ENCODE measurements at places on chromosomes 7 and 10.

DNA sequence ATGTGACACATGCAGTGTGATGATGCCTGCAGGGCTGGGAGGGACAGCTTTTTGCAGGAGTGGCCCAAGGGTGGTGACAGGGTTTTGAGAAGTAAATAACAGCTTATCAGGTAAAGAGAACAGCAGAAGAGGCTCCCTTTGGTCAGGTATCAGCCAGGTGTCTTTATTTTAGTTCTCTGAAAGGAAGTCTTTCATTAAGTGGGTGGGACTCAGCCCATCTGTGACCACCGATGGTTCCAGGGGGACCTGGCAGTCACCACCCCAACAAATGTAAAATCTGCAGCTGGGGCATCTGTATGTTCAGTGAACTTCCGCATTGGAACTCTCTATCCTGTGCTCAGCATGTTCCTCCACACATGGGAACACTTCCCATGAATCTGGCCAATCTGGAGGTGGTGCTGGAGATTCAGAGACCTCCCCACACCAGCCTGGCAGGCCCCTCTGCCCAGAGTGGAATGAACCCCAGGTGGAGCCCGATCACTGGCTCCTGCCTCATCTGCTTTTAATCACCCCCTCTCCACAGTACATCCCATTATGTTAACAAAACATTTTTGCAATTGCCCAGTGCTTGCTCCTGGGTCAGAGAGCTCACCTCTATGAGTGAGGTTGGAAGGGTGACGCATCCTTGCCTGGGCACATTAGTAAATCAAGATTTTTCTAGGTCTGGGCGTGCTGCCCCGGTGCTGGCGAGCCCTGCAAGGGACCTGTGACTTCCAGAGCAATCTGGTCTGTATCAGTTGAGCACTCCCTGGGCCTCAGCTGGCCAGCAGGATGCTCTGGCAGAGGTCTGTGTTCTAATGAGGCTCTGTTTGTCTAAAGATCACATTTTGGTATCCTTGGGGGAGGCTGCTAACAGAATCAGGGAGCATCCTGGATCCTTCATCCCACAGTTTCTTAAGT lies 140.4 kb upstream of the GDF10 start:
- no peak for DNase-seq

- DNase-seq, result no peak
Observed at GRCh38 chr7:82704121-82704520, 260.5 kb upstream of the CACNA2D1 start.

DNA sequence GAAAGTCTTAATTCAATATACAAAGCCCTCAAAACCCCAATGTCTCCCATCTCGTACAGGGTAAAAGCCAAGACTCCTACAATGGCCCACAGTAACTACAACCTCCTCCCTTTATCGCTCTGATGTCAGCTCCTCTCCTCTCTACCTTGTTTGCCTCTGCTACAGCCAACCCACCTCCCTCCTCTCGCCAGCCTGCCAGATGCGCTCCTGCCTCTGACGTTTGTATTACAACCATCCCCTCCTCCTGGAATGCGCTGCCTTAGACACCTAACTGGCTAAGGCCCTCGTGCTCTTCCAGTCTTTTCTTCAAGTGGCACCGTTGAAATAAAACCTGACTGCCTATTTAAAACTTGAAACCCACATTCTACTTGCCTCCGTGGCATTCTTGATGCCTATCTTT lies 115.3 kb upstream of the MYO3A start:
- no peak for DNase-seq

DNA sequence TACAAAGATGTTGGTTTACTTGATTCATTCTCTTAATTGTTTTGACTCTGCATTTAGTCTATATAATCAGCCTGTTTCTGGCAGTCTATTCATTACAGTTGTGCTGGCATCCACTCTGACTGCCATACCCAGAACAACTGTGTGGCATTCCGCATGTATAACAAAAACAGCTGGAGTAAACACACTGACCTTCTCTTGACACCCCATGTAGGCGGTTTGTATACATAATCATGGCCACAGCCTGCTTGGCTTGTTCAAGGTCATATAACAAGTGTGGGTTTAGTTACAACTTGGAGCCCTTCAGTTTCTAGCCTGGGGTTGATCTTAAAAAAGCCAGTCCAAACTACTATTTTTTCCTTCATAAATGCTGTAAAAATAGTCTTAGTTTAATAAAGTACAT lies 70.9 kb downstream of the MBL2 start:
- no peak for DNase-seq

DNA sequence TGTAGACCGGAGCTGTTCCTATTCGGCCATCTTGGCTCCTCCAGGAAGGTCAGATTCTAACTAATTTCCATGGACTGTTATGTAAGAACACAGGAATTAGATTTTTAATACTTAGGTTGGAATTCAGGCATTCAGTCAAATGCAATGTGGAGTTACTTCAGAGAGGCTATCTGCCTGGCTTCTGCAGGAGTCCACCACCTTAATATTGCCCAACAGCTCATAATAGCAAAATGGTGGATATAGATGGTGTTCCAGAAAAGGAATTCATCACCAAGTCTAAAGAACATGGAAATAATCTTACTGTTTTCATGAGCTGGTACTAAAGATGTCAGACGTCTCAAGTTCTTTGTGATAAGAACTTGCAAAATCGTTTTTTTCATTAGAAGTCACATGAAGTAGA lies 39.5 kb downstream of the CRHR2 start:
- DNase-seq, result no peak

- no peak for DNase-seq
Observed at GRCh38 chr10:102375867-102376266, 19.6 kb upstream of the NFKB2 start.

GRCh38 chr10:1375346-1376170 lies 319.4 kb downstream of the WDR37 start:
- DNase-seq, result no peak

GRCh38 chr7:142231716-142232115 lies 26.1 kb downstream of the PRSS58 start:
- DNase-seq, result no peak

DNA sequence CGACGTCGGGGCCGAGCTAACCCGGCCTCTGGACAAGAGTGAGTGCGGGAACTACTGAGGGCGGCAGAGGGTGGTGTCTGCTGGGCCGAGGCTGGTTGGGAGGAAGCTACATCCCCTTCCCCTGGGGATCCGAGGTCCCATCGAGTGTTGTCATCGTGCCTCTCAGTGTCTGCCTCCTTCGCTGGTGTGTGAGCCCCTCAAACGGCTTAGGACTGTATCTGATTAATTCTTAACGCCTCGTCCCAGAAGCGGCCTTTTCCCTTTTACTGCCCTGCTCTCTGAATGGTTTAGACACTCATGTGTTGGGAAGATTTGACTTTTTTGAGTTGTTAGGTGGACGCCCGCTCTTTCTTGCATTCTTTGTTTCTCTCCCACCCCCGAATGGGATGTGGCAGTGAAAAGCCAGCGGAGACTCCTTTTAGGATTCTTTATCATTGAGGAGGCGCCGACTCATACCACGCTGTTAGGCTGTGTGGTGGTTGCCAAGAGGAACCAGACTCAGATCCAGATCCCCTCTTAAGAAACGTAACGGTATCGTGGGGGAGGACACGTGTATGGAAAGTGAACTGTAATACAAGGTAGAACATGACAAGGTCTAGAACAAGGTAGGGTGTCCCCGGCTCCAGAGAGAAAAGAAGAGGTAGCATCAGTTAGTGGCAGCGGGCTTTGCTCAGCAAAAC lies 631 bp downstream of the SUPV3L1 start:
- no peak for DNase-seq

DNA sequence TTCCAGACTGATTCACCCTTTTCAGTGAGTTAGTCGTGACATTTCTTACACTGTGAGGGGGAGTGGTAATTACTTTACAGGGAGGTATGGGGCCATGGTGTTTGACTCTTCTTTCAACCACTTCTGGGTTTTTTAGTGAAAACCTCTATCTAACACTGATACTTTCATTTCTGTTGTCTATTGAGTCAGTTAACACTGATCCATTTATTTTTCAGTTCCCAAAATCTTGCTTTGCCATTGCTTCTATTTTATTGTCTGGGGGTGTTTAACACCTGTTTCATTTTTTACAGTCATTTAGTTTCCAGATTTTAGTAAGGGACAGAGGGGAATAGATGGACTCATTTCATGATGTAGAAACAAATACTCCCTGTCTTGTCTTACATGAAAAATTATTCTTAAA lies 61.5 kb downstream of the HELLS start:
- no peak for DNase-seq

Measured in cerebellar nuclear complex (tissue), 1 donor.